Activated CD4-positive, alpha-beta T cell treated with anti-CD3 and anti-CD28 coated beads for 36 hours (primary cell): ENCODE measurements at places on chromosomes 7 and 10.

DNA sequence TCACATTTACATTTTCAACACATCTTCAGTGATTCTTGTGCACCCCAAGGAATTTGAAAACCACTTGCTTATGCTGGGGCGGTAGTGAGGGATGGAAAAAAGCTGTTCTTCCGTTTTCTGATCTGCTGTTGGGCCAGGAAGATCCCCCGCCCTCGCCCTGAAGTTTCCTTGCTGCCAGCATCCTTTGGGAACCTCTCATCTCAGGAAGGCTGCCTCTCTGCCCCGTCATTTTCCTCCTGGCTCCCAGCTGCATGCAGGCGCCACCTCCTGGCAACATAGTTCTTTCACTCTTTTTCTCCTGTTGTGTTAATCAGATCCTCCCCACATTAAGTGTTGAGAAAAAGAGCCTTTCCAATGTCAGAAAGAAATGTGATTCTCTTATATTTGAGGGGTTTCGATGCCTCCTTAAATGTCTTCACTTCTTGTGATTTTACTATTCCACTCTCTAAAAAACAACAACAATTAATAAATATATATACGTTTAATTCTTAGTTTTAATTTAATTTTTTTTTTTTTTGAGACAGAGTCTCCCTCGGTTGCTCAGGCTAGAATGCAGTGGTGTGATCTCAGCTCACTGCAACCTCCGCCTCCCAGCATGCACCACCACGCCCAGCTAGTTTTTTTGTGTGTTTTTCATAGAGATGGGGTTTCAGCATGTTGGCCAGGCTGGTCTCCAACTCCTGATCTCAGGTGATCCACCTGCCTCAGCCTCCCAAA, 122.9 kb downstream of the RALA start:
- DNase-seq = peak; percentile 75

DNA sequence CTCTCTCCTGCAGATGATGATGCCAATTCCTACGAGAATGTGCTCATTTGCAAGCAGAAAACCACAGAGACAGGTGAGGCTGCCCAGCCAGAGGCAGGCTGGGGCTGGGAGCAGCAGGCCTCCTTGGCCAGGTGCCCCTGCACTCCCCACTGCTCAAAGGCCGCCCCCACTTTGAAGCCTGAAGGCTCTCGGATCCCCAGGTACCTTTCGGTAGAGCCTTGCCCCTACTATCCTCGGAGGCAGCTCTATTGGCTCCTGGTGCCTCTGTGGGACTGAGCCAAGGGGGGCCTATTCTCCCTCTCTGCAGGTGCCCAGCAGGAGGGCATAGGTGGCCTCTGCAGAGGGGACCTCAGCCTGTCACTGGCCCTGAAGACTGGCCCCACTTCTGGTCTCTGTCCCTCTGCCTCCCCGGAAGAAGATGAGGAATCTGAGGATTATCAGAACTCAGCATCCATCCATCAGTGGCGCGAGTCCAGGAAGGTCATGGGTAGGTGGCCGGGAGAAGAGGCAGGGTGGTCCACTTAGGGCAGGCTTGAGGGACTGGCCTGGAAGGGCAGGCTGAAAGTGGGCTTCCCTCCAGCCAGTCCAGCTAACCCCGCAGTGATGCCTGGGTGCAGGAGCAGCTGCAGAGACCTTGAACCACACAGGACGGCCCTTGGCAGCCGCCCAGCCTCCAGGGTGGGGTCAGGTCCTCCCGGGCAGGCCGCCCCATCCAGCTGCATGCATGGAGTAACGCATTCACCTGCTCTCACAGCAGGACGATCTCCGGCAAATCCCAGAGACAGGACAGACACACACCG, 14.1 kb downstream of the LAT2 start:
- DNase-seq = no peak

DNA sequence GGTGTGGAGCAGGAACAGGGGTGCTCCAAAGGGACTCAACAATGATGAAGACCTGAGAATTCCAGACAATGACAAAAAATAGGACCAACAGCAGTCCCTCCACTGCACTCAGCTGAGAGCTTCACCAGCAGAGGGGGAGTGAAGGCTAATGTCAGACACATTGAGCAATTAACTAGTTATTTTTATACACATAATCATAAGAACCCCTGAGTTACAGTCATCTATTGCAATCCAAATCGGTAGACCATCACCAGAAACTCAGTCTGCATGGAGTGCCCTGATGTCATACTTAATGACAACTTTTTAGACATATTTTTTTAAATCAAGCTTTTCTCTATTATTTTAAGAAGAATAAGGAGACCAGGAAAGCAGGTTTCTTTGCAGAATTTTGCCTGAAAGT, 30.6 kb upstream of the IKZF1 start:
- DNase-seq = no peak

DNA sequence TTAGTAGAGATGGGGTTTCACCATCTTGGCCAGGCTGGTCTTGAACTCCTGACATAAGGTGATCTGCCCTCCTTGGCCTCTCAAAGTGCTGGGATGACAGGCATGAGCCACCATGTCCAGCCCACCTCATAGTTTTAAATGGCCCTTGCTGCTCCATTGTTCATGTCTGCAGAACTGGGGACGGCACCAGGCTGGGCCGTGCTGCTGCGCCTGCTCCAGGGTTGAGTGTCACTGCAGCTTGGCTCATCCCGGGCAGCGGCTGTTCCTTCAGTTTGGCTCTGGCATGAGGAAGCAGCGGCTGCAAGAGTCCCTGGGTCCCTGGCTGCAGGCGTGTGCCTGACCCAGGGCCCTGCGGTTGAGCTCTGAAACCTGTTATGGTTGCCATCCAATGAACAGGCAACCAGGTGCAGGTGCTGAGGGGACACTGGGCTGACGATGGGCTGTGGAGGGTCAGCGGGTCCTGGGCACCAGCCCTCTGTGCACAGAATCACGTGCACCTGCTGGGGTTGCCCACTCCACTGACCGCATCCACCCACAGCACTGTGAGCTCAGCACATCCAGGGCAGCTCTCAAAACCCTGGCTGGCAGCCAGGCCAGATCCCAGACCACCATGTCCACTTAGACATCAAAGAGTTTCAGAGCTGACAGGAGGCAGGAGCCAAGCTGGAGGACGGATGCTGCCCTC, 70.2 kb upstream of the PPP2R2D start:
- no peak for DNase-seq

DNA sequence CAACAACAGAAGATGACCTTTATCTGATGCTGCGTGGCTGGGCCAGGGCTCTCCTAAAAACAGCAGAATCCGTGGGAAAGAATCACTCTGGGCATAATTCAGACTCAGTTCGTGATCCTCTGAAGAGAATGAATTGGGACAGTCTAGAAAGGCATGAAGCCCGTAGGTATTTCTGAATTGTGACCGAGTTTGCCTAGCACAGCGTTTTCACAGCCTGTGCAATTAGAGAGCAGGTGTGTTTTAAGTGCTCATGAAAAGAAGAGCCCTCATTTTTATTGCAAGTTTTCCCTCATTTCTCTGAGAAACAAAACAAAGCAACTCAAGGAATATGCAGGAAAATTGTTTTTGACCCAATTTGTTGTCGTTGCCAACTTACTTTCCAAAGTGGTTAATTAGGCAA, 366.2 kb downstream of the WDR11 start:
- no peak for DNase-seq

DNA sequence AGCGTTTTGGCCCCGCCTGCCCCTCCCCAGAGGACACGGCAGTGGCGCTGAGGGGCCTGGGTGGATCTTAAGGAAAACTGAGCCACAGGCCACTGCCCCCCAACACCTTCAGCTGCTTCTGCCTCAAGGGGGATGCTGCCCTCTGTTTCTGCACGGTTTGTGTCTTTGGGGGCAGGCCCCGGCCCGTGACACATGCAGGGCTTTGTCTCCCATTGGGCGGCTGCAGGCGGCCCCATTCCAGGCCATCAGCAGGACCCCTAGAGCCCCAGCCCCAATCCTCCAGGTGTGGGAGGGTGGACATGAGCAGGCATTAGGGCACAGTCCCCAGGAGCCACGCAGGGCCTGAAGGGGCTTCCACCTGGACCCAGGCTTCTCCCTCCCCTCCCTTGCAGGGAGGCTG, 25.3 kb upstream of the PPP2R2D start:
- no peak for DNase-seq

GRCh38 chr10:96493871-96494525, 19.7 kb downstream of the TLL2 start:
- DNase-seq = no peak

DNA sequence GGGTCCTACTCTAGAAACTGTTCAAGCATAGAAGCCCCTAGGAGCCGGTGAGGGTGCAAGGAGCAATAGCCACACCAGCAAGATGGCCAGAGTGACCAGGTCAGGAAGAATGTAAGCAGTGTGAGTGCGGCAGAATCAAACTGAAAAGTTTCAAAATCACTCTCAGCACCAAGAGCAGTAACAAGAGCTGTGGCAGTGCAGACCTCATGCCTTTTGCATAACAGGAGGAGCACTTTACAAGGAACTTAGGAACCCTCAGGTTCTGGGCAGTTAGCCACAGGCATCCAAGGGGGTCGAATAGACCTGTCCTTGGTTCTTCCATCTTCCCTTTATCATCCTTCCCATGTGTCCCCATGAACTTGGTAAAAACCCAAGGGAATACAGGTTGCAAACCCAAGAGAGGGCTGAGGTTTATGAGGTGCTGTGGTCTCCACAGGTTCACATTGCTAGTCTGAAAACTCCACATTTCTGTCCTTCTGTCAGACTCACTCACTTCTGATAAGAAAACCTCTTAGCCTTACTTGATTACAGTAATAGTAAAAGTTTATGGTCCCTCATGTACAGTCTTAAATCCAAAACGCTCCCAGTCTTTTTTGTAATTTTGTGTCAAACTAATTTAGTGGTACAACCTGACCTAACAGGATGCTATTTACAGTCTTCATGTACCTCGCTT, 78.4 kb downstream of the PON1 start:
- no peak for DNase-seq

- no peak for DNase-seq
These were observed 38.3 kb downstream of the MACROH2A2 start for GRCh38 chr10:70090951-70091350.

GRCh38 chr10:25382029-25382810, 207.4 kb downstream of the GPR158 start:
- DNase-seq = no peak

- DNase-seq = no peak
These were observed 314.2 kb downstream of the ADRA2A start for GRCh38 chr10:111390813-111391563.

DNA sequence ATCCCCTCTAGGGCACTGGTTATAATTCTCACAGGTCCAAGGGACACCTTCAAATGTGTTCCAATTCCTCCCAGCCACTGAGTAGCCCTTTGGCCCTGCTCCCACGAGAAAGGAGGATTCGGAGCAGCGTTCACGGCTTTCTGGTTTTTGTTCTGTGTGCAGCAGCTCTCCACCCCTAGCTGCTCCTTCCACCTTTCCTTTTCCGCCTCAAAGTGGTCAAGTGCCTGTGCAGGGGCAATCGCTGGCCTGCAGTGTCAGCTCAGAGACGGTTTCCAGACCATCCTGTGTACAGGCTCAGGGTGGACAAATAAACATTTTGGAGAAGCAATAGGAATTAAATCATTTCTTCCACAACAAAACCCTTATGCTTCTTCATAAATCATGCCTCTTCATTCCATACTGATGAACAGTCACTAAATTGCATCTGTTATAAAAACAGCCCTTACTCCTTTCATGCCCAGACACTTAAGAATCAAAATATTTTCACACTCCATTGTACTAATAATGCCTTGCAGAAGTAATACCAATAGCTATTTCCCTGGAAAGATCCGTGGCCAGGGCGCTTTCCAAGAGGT, 1.1 kb downstream of the KIAA1549 start:
- DNase-seq = no peak

- peak; percentile 11 for DNase-seq
These were observed 74.9 kb downstream of the CLIP2 start for GRCh38 chr7:74364061-74364460.

DNA sequence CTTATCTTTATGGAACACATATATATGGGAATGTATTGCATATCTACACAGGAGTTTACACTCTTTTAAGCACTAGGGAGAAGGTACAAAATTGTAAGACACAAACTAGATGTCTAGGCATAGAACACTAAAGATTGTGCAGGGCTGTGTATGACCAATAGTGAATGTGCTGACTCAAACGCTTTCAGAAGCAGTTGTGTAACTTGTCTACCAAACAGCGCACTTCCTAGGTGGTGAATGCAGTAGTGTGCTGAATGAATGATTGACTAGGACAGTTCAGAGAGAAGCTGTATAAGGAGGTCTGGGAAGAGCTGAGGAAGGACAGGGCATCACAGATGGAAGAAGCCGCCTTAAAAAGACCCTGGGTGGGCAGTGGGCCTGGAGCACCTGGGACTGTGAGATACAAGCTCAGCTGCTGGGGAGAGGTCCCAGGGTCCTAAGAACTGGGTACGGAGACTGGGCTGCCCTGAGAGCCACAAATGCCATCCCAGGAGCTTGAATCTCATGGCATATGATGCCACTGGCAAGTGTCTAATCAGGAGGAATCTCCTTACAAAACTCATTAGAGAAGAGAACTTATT, 14.2 kb downstream of the CLRN3 start:
- no peak for DNase-seq

- DNase-seq = no peak
These were observed 48.1 kb upstream of the WNT16 start for GRCh38 chr7:121280656-121281055.

DNA sequence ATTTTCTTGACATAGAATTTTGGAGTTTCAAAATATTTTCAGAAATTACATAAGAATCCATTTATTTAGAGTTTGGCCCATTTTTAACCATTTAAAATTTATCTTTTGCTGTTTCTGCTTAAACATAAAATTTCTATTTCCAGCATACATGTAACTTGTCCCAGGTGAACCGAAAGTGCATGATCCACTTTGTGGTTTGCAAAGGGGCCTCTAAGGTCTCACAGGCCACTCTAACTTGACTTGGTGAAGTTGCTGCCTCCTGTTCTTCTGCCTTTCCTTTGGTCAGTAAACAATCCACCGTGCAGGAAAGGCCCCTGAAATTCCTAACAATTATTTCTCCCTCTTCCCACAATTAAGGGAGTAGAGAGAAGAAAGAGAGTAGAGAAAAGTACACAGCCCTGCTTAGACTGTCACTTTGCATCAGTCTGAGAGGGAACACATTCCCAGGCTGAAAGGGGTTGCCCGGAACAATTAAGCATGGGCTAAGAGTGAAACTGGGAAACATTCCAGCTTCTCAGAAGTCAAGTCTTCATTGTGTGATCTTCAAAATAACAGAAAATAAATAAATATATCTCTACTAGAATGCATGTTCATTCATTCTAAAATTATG, 79.5 kb upstream of the SEMA3A start:
- no peak for DNase-seq

DNA sequence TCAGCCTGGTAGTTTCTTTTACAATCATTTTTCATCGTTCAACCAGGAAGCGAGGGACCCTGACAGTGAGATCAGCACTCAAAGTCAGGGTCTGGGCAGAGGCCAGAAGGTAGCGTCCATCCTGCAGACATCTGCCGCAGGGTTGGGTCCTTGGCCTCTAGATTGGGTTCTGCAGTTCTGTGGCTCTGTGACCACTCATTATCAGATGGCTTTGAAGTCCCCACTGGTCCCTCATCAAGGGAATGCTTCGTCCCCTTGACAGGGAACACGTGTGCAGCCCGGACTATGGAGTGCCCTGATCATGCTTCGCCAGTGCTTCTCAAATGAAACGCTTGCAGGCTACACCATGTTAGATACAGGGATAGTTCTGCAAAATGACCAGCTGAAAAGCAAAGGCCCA, 64.1 kb downstream of the FRMPD2 start:
- DNase-seq = no peak

- no peak for DNase-seq
These were observed 182.9 kb downstream of the MYOF start for GRCh38 chr10:93299195-93299594.
